ENCODE measurements at places on chromosomes 2 and 18.

- no peak for DNase-seq
These were observed 97.9 kb upstream of the TAF1B start for GRCh38 chr2:9745153-9745899.

DNA sequence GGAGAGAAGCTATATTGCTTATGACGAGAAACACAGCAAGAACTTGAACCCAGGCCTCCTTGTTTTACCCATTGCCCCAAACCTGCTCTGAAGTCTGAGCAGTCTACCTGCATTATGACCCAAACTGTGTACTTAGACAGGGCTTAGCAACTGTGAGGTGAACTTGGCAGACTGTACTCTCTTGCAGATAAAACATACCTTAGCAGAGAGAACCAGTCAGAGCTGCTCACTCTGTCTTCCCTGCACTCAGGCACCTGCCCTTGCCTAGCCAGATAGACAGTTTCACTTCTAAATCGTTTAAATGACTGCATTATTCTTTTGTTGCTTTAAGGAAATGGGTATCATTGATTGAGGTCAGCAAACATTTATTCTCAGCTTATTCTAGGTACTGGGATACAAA, 20.3 kb downstream of the ITPRID2 start:
- no peak for DNase-seq

- no peak for DNase-seq
These were observed 83.3 kb upstream of the KCNE4 start for GRCh38 chr2:222968550-222969155.

GRCh38 chr2:75303227-75303626, 103.9 kb upstream of the TACR1 start:
- DNase-seq, result no peak

DNA sequence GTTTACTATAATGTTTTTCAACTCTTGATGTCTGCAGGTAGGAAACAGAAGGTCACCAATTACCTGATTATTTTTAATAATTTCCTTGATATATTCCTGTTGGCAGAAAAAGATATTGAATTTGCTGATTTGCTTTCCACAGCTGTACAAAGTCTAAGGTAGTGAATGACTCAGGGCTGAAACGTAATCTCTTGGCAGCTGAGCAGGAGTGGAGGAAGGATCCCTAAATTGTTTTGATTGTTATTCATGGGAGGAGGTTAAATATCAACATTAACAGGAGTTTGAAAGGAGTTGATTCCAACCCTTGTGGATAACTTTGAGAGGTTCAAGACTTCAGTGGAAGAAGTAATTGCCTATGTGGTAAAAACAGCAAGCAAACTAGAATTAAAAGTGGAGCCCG, 345.2 kb upstream of the SLC8A1 start:
- DNase-seq, result no peak

DNA sequence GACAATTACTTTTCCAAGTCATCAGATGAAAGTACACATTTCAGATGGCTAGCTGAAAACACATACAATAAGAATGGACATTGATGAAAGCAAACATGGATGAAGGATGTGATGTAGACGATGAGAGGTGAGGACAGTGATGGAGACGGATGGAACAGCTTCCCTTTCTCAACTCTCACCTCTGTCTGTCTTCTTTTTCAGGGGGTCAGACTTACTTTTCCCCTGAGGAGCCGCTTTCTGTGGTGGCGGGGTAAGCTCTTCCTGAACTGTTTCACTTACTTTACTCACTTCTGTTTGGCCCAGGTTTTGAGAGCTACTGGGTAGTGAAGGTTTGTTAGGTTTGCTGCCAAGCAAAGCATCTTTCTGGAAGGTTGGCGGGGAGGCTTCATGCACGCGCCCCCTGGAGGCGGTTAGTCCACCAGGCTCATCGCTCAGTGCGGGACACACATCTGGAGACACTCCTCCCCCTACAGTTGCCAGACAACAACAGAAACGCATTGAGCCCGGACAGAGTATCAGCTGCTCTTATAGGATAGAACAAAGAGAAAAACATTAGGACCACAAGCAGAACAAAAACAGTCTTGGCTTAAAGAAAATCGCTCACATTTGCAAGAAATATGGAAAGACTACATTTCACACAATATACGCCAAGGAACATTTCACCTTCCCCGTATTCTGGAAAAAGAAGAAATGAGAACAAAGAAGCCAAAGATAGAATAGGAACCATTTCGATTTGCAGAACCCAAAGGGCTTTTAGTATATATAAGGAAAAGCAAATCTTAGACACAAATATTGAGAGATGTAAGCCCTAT, 90.5 kb downstream of the MYOM1 start:
- peak; percentile 34 for DNase-seq

DNA sequence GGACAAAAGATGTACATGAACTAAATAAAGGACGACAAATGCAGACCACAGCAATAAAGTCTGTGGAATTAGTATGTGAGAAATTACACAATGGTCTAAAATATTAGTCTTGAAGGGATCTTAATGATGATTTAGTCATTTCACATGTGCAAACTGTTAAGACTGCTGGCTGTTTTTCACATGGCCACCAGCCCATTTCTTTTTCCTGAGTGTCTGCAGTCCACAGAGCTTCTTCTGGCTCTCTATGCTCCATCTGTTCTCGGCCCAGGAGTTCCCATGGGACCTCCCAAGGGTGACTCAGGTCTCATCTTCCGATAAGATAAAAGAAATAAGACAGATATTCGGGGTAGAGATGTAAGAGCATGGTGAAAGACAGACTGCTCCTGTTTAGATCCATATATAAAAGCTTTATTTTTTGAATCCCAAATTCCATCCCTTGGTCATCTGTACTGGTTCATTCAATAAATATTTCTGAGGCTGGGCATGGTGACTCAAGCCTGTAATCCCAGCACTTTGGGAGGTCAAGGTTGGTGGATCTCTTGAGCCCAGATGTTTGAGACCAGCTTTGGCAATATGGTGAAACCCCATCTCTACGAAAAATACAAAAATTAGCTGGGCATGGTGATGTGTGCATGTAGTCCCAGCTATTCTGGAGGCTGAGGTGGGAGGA, 20.1 kb downstream of the IL1RL1 start:
- no peak for DNase-seq

DNA sequence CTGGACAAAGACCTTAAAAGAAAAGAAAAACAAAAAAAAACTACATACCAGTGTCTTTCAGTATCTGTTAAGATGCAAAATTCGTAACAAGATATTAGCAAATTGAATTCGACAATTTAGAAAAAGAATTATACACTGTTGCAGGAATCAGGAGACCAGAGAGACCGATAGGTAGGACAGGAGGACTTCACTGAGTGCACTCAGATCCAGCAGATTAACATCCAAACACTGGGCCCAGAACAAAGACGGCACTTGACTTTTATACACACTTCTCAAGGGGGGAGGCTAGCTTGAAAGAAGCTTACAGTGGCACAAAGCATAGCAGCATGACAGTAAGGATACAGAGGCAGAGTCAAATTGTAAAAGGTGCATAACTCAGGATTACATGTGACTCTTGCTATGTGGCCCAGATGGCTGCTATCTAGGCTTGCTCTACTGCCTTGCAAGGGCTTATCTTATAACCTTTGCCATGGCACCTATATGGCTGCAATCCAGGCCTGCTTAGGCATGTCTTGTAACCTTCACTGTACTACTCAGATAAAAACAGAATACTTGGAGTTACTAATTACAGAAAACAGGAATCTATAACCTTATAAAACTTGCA, 507.3 kb upstream of the LRRTM4 start:
- no peak for DNase-seq

DNA sequence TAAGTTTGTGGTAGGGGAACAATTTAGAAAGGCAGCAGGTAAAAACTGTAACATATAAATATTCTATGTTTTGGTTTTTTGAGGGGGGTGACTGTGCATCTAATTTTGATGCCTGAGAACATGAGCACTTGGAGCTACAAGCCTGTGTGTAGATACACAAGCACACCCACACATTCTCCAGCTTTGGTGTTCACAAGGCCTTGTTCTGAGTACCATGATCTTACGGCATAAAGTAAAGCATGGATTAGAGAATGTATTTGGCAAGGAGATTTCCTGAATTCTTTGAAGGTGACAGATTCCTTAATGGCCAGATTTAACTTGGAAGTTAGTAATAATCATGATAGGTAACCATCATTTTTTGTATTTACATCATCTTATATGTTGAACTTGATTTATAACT, 42.7 kb downstream of the MAP3K20 start:
- no peak for DNase-seq

DNA sequence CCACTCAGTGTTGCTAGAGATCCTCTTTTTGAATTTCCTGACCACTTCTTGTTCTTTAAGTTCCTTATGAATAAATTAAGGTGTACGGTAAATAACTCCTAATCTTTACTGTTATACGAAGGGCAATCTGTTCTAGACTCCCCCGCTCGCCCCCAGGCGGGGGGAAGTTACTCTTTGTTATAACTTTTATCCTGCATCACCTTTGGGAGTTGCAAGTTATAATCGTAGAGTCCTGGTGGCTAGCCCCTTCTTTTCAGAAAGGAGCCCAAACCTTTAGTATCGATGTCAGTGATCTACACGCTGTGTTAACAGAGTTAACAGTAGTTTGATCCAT, 652 bp downstream of the GCA start:
- DNase-seq, result no peak

GRCh38 chr2:239098288-239098970, 250.5 kb downstream of the TWIST2 start:
- no peak for DNase-seq

- DNase-seq, result no peak
These were observed 17.4 kb downstream of the IRS1 start for GRCh38 chr2:226782092-226782713.

DNA sequence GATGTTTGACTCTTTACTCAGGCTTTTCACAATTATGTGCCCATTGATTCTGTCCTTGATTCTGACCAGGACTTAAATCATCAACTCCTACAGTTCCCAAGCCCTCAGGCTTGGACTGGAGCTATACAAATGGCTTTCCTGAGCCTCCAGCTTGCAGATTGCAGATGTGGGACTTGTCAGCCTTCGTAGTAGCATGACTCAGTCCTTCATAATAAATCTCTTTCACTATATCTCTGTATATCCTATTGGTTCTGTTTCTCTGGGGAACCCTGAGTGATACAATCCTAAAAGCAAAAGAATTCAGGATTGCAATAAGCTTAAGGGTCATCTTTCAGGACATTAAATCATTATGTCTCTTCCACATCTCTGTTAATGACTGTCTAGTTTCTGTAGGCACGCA, 356.6 kb downstream of the RIT2 start:
- no peak for DNase-seq

DNA sequence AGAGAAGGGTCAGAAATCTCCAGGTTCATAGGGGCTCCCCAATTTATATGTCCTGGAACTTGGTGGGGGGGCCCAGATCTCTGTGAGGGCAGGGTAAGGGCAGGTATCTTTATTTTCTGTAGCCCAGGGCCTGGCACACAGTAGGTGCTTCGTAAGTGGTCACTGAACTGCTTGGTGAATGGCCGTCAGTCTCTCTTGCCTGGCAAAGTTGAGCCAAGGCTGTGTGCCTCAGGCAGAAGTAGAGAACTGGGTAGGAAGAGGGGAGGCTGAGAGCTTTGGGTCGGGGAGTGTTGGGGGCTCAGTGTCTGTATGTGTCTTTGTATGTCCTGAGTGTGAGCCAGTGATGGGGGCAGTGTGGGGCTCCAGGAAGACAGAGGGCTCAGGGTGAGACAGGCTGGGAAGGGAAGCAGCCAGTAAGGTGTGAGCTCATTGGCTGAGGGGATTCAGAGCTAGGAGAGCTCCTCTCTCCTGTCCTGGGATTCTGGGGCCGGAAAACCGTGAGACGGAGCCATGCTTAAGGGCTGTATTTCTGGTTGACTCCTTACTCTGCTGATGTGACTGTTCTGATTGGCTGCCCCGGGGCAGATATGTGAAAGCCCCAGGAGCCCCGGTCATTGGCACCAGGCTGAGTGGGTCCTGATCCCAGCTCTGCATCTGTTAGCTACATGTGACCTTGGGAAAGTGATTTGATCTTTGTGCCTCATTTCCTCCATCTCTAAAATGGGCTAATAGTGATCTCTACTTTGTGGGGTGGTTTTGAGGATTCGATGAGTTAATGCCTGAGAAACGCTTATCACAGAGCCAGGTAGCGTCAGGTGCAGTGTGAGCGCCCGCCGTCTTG, 30.3 kb downstream of the STEAP3 start:
- DNase-seq, result no peak

- peak; percentile 34 for DNase-seq
These were observed 26.6 kb upstream of the SPATS2L start for GRCh38 chr2:200279857-200280256.

GRCh38 chr2:217847115-217847514, 155.7 kb downstream of the TNS1 start:
- no peak for DNase-seq

DNA sequence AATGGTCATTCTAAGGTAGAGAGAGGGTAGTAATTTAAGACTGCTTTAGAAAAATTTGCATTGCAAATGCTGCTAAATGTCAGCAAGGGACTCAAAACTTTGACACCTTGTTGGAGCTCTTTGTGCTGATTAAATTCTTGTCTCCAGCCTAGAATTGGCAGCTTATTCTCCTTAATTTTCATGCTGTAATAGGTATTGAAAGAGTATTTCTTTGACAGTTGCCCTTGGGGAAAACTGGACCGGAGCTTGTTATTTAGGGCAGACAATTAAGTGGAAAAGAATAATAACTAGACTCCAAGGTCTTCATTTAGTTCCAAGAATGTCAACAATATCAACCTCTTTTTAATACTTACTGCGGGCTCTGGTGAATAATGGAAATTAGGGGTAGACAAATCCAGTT, 264.0 kb downstream of the TPGS2 start:
- DNase-seq, result no peak

DNA sequence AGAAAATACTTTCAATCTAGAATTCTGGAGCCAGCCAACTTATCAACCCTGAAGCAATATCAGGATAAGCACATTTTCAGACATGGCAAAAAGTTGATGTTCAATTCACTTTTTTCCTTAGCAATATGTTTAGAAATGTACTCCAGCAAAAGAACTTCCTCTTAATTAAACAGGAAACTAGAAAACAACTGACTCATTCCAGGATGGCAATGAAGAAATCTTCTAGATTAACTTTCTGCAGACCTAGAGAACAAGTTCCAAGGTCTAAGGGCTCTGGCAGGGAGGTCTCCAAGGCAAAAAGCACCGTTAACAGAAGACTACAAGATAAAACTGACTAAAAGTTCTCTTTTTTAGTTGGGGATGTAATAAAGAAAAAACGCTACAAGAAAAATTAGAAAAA, 69.2 kb upstream of the VWC2L start:
- no peak for DNase-seq

DNA sequence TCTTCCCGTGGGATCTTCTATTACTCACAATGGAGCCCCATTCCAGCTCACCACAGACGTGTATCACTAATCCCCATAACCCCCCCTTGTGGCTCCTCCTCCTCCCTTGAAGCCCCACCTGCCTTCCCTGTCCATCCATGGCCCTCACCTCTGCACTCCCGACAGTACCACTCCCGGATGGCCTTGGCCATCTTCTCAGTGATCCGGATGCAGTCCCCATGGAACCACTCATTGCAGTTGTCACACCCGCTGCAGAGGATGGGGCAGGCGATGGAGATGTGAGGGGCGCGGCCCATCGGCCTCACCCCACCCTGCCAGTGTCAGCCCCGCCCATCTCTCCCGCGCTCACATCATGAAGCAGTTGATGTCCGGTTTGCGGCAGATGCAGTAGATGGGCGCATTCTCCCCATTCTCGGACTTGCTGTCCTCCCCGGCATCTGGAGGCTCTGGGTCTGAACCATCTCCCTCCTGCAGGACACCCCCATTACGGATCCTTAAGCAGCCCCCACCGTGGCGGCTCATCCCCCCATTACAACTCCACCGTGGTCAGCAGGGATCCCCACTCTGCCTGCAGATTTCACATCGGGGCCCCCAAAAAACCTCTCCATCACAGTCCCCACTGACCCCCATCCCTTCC, 983 bp downstream of the CXXC1 start:
- no peak for DNase-seq

Data from SK-N-MC (cell line).